Activated gamma-delta T cell treated with anti-CD3 and anti-CD28 coated beads, Interleukin-2, amount 50 U/mL, for 16 hours (primary cell): ENCODE measurements at places on chromosomes 2 and 18.

GRCh38 chr2:144965172-144965571, 445.3 kb upstream of the ZEB2 start:
- no peak for DNase-seq

DNA sequence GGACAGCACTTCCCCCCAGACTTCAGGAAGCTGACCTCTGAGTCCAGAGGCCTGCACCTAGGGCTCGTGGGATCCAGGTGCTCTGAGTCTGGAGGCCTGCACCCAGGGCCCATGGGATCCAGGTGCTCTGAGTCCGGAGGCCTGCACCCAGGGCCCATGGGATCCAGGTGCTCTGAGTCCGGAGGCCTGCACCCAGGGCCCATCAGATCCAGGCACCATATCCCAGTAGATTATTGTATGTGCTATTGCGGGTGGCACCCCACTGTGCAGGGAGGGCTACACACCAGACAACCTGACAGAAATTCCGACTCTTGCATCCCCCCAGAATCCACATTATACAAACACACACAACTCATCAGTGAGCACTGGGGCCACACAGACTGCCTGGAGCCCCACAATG, 515.2 kb downstream of the EIPR1 start:
- DNase-seq = no peak

- DNase-seq = no peak
Observed at GRCh38 chr2:136251885-136252585, 134.1 kb upstream of the CXCR4 start.

GRCh38 chr2:231926180-231926741, at the start of gene NPPC:
NPPC (minus strand) TSS chr2:231926396; CDS start chr2:231926249, 147 bp downstream.
- peak; percentile 27 for DNase-seq

- no peak for DNase-seq
Observed at GRCh38 chr2:24915175-24915574, 4.9 kb downstream of the ADCY3 start.
